Ureter (tissue), 1 donor: ENCODE measurements at places on chromosomes 16 and 17. TPM values are rescaled to one million over a fixed set of nuclear protein-coding genes. Genes with fewer than 3 reads are reported as not detected.
A peak's percentile ranks its signal among the peaks of the same experiment; 100 is the strongest.

DNA sequence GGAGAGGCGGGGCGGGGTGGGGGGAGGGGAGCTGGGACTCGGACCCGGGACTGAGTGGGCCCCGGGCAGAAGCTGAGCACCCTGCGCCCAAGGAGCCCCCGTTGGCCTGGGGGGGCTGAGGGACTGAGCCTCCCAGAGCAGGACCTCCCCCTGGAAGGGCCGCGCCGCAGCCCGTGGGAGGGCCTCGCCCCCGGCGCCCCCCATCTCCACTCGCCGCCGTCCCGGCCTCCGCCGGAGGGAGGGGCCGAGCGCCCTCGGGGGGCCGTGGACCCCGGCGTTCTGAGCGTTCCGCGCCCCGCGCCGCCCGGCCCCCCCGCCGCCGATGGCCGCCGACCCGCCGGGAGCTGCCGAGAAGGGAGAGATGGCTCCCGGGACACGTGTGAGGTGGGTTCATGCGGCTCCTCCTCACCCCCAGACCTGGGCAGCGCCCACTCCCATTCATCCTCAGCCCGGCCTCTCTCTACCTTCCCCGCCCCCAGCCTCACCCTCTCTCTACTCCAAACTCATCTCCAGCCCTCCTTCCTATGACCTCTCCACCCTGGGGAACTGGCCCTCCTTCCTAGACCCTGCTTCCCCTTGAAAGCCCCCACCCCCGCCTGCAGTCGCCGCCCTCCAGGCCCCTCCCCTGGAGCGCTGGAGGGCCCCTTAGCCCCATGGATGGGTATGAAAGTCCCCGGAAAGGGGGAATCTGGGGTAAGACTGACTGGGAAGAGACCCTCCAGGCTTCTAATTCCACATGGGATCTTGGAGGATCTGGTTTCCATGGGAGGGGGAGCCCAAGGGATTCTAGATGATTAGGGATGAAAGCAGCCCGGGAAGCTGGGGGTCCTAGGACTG is 922 bp downstream of the FBXL19 start:
- no peak for DNase-seq

- no peak for DNase-seq
Measured at GRCh38 chr17:41588126-41588810, 1.6 kb upstream of the KRT14 start.

Gene KRT28
- total RNA-seq = not detected

GRCh38 chr16:1791943-1792812 is 1.3 kb downstream of the IGFALS start:
- DNase-seq = no peak

Gene SGSM2
- 113 TPM for total RNA-seq

Gene KRTAP3-1
- not detected for total RNA-seq

Gene ABCA9
- total RNA-seq = 4.3 TPM

DNA sequence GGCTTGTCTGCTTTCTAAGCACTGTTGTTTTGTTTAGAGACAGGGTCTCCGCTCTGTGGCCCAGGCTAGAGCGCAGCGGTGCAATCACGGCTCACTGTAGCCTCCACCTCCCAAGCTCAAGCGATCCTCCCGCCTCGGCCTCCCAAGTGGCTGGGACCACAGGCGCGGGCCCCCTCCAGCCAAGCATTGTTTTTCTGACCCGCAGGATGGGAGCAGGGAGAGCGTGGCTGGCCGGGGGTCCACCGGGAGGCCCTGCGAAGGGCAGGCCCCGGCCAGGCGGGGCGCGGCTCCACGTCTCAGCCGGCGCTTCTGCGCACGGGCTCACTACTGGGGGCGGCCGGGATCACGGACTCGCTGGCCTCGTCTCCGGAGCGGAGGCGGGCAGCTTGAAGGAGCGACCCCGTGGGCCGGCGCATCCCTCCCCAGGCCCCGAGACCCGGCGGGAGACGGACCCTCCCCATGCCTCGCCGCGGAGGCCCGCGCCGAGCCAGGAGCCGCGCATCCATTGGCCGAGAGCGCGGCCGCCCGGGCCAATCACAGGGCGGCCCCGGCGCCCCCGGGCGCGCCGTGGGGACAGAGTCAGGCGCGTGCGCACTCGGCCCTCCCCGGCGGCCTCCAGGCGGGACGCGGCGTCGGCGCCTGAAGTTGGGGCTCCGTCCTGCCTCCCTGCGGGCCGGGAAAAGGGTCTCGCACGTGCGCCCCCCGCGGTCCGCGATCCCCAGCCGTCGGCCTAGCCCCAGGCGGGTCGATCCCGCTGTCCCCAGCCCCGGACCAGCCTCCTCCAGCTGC is 24.9 kb downstream of the ACTG1 start:
- DNase-seq = peak; percentile 70

GRCh38 chr17:75478508-75478907 is 22.1 kb downstream of the TMEM94 start:
- no peak for DNase-seq

GRCh38 chr17:75849724-75850123 is 5.4 kb downstream of the WBP2 start:
- no peak for DNase-seq
